ENCODE measurements at places on chromosomes 3 and 15.

GRCh38 chr3:24245056-24245455, 249.6 kb downstream of the THRB start:
- no peak for DNase-seq

DNA sequence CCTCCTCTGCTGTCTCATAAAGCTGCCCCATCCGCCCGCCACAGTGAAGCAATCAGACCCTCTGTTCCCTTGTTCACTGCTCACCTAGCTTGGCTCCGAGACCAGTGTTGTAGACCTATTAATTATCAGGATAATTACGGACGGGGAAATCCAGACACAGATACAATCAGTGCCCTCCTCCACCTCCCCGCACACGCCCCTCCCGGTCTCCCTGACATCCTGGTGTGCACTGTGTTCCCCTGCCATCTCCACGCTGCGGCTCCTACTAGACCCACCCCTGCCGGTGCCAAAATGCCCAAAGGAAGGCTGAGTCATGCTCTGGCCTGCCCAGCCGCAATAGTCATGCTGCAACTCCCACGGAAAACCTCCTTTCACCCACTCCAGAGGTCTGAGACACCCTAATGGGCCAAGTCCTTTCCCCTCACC, 277.3 kb upstream of the TLE3 start:
- DNase-seq = peak; percentile 23

- peak; percentile 46 for DNase-seq
Measured at GRCh38 chr3:16999161-16999560, 114.4 kb downstream of the PLCL2 start.

DNA sequence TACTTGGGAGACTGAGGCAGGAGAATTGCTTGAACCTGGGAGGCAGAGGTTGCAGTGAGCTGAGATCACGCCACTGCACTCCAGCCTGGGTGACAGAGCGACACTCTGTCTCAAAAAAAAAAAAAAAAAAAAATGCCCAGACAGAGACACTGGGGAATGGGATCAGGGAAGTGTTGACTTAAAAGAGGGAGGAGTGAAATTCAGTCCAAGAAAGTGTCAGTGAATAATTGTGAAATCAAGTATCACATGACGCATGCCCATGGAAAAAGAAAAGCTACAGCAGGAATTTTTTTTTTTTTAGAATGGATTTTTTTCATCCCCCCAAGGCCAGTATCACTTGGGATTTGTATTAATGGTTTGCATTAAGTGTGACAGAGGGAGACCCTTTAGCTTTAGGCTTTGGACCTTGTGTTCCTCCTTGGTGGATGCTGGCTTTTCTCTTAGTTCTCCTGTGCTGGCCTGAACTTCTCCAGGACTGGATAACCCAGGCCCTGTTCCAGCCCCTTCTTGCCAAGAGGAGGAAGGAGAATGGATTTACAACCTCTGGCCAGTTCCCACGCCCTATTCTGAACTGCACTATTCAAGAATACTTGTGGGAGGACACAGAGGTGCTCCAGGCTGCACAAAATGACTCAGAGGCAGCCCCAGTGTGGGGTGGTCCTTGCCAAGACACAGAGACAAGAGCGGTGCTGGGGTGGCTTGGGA, 36.7 kb upstream of the ZNF774 start:
- peak; percentile 55 for DNase-seq

- no peak for DNase-seq
Measured at GRCh38 chr15:27273506-27273905, 302.5 kb downstream of the GABRG3 start.

DNA sequence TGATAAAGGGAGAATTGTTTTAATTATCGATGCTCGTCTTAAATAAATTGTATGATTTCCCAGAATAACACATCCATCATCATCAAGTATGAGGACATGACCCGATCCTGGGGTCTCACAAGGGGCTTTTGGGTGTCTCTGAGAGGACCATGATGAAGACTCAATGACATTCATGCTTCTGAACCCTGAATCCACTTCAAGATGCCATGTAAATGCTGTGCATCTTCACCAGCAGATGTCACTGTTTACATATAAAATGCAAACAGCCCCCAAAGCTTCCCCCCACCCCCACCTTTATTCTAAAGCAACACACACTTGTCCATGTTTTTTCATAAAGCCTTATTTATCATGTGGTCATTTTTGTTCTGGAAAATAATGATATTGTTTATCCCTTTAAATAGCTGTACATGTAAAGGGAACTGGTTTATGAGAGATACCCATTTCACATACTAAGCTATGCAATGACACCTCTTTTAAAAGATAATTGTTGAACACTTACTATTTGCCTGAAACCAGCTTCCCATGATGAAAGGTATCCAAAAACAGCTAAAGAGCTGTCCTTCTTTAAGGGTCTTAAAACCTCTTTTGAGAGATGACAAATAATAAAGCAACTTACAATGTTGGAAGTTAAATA, 69.7 kb upstream of the UBE3A start:
- DNase-seq = peak; percentile 33

DNA sequence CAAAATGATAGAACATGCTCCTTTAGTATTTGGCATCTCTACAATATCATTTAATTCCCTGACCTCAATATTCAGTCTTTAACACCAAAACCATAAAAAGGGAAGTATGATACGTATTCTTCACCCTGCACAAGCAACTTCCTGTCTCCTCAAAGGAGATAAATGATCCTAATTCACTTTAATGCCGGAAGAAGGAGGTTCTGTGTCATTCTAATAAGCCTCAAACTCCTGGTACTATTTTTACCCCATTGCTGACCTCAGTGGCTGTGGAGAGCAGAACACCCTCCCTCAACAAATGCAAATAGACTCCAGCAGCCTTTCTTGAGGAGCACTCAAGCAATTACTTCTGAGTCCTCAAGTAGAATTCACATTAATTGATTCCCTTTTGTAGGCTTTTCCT, 173.3 kb downstream of the TMEM108 start:
- DNase-seq = no peak

- peak; percentile 40 for DNase-seq
Measured at GRCh38 chr3:124669470-124669869, 60.8 kb upstream of the UMPS start.

DNA sequence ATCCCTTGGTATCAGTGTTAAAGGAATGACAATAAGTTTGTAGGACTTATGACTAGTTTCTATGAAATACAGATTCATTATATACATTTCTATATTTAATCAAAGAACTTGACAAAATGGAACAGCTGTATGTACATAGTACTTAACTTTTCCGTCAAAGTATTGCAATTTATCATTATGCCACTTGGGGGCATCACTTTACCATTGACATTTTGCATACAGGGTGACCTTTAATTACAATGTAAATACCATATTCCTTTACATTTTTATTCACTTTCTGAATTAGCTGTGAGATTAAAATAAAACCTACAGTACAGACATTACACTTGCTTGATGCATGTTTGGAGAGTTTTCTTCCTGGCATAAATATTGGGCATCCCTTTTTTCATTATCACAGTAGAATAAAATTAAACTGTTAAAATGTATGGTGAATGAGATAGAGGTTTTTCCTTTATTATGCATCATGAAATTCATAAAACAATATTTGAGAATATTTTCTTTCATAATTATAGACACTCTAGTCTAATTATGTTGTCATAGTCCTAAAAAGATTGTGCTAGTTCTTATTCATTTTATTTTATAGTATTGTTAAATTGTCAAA, 6.9 kb downstream of the NEK11 start:
- peak; percentile 55 for DNase-seq

- DNase-seq = no peak
Measured at GRCh38 chr15:90713081-90713480, 4.1 kb upstream of the BLM start.

GRCh38 chr3:113275929-113276750, 64.8 kb downstream of the BOC start:
- peak; percentile 55 for DNase-seq

DNA sequence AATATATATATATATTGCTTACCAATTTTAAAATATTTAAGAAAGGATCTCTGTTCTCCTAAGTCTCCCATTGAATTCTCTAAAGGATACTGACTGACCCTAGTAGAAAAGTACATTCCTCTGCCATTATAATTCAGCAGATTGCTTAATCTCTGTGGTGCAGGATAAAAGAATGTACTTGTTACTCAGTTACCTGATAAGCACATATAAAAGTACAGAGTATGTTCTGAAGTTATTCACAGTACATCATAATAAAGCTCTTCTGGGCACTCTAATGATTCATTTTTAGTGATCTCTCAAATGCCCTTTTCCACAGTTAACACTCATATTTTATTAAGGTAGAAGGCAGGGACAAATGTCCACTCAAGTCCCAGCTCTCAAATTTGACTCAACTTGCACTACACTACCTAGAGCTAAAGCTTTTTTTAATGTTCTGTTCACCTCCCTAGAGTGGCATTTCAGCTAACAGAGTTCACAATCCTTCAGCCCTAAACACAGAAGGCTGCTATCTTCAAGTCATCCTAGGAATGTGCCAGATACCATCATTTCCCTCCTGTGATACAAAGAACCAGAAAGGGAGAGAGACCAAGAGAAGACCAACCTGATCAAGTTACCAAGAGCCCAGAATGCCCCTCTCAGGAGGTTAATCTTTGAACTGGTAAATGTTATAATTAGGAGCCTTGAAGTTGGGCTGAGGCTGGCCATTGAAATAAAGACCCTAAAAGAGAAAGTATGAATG, 53.3 kb downstream of the MEIS2 start:
- peak; percentile 81 for DNase-seq

DNA sequence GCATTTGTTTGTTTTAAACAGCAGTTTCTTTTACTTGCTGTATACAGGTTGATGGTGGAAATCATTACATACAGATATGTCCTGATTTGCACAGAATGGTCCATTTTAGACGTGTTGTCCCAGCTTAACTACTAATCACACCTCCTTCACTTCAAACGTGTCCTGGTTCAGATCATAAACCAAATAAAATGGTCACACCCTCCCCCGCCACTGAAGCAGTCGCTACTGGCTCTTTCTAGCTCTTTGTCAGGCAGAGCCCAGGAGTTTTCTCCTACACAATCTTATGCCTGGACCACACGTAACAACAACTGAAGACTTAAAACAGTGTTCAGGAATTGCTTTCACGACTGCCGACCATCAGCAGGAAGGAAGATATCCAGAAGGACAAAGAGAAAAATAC, 73.6 kb downstream of the MESD start:
- DNase-seq = no peak

DNA sequence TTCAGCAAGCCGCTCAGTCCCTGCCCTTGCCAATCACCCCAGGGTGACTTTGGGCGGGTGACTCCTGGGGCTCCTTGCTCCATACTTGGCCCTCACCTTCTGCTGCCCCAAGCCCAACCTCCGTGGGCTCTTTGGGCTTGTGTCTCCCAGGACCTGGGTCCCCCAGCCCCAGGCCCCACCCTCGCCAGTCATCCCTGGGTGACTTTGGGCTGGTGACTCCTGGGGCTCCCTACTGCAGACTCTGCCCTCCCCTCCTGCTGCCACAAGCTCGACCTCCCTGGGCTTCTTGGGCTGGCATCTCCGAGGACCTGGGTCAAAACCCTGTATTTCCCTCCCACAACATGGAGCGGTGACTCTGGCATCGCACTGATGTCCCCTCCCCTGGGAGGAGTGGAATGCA, 151.5 kb downstream of the GOLGA6L4 start:
- no peak for DNase-seq

DNA sequence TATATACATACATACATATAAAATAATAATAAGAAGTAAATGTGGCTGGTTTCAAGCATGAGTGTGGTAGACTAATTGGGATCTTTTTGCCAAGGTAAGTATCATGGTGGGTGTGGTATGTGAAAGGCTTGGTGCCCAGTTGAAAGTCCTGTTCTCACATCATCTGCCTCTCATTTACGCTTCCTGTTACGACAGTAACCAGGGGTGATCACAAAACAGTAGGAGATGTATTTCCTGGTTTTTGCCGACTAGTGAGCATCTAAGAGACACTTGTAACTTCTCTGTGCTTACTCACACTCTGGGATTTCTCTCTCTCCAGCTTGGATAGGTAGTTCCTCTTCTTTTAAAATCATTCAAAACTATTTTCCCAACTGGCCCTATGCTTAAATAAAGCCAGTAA, 1028.3 kb upstream of the NR2F2 start:
- no peak for DNase-seq

DNA sequence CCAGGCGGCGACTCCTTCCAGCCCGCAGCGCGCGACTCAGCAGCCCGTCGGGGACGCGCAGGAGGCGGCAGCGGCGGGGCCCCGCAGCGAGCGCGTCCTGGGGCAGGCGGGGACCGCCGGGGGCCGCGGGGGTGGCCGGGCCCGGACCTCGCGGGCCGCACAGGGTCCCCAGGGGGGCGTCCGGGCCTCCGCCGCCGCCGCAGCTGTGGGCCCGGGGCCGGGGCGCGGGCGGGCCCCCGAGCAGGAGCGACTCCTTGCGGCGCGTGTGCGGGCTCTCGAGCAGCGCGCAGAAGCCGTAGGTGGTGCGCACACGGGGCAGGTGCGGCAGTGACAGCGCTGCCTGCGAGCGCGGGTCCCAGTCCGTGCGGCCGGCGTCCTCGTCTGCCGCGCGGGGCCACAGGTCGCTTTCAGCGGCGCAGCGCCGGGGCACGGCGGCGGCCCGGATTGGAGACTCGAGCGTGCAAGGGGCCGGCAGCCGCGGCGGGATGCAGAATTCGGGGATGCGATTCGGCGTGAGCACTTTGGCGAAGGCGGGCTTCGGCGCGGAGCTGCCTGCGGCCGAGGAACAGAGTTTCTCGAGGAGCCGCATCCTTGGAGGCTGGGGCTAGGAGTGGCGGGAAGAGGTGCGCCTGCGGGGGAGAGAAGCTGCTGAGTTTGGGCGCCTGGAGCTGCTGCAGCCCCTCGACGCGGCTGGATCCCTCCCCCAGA, 535 bp downstream of the C2CD4B start:
- DNase-seq = no peak

DNA sequence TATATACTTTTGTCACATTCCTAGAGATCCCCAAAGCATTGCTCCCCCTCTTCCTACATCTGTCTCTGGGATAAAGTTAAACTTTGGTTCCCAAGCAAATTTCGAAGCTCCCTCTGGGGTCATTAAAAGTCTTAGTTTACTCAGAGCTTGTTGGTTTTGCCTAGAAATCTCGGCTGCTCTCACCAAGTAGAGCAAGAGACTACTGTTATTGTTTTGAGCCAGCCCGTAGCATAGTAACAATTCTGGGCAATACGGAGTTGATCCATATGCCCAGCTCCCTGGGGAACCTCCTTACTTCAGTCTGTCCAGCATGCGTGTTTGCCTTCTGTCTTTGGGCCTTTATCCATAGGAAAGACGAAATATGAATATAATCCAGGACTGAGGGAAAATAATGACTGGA, 10.0 kb upstream of the P3H2 start:
- DNase-seq = no peak
